ENCODE measurements at places on chromosomes 6 and 20.

DNA sequence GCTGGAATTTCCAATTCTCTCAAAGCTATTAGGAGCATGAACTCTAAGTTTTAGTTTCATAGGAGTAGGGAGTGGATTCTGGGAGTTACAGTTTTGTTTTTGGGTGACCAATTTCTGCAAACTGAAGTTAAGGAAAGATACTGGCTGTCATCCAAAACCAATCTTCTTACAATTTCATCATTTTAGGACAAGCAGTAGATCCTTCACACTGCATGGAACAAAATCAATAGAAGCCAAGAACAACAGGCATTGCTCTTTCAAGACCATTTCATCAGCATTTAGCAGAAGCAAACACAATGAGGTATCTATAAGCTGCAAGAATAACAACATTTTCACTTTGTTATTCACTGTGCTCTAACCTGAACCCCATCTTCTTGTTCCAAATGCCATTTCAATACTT lies 173.0 kb downstream of the GMDS start:
- no peak for DNase-seq

- DNase-seq = no peak
These were observed 186.2 kb downstream of the HDGFL1 start for GRCh38 chr6:22755605-22756004.

- DNase-seq = no peak
These were observed 199.2 kb downstream of the BMP2 start for GRCh38 chr20:6966721-6967120.

GRCh38 chr6:85273870-85274269 lies 176.0 kb upstream of the NT5E start:
- no peak for DNase-seq

DNA sequence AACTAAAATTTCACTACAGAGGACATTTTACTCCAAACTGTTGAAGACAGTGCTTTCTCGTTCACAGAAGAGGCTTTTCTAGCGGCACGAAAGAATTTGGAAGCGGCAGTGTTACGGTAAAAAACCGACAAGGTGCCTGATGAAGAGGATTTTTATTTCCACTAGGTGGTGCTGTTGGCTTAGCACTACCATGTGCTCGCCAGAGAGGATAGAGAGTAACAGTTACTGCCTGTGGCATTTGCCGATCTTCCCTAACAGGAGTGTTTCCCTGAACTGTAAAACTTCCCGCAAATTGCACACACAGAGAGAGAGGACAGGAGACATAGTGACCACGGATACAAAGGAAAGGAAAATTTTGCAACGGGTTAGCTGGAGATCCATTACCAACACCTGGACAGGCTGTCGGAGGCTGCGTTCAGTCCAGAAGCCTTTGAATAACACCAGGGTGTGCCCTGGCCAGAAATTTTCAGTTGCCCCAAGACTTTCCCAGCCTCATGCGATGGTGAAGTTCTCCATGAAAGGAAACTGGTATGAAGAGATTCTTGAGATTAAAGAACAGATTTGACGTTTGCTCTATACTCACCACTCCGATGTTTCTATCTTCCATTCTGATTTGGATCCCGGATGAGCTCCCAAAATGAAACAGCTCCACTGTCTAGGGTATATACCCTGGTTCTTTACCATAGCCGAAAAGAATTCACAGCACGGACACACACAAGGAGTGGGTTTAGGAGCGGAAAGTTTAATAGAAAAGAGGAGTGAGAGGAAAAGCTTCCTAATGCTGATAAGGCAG lies 48.1 kb downstream of the HLA-DPB1 start:
- peak; percentile 53 for DNase-seq

GRCh38 chr20:63254232-63254605 lies at the start of gene NKAIN4:
Gene NKAIN4, minus strand, starts transcription at chr20:63254463. Its CDS starts 13 bp downstream, at chr20:63254450.
- no peak for DNase-seq

GRCh38 chr6:33577106-33577535 lies 3.0 kb downstream of the BAK1 start:
- DNase-seq = peak; percentile 38

DNA sequence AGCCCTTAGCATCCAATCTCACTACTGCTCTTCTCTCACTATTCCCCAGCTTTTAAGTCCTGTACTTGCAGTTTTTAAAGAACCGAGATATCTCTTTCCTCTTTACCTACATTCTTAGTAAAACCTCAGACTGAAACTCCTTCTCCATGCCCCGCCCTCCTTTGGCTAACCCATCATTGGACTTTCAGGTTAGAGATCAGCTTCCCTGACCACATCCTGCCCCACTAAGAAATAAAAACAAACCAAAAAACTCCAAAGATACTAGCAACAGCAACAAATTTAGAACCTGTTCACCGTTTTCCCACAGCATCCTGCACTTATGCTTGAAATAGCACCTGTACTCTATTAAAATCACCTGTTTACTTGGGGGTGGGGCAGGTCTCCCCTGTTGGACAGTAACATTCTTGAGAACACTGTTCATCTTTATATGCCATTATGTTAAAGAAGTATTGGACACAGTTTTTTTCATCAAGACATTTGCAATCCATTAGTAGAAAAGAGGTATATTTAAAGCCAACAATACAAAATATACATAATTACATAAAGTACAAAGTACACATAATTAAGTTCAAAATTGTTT lies 16.3 kb upstream of the SMAP1 start:
- peak; percentile 80 for DNase-seq

GRCh38 chr20:64119301-64119680 lies 11.9 kb upstream of the NPBWR2 start:
- DNase-seq = no peak

DNA sequence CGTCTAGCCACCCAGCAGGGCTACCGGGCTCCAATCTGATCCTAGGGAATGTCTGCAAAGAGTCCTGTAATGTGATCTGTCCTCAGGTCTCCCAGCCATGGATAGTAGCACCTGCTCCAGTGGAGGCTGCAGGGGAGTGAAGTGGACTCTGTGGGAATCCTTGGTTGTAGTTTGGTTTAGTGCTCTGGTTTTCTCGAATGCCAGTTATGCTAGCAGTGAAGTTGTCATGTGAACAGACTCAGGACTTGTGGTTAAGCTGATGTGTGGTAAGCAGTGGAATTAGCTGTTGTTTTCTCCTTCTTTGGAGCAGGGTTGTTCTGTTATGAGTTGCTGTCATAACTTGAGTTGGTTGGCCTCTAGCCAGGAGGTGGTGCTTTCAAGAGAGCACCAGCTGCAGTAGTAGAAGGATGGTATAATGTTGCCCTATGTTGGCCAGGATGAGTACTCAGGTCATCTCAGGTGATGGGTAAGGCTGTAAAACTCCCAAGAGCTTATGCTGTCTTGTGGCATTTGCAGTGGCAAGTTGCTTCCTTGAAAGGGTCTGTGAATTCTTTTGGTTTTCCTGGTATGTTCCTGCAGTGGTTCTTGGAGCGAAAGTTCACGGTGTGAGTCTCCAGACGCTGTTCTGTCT lies 390.2 kb downstream of the UTRN start:
- peak; percentile 85 for DNase-seq

- peak; percentile 44 for DNase-seq
These were observed 11.3 kb downstream of the TULP4 start for GRCh38 chr6:158323561-158323958.

- DNase-seq = peak; percentile 92
These were observed 16.1 kb downstream of the FGD2 start for GRCh38 chr6:37021356-37022129.

DNA sequence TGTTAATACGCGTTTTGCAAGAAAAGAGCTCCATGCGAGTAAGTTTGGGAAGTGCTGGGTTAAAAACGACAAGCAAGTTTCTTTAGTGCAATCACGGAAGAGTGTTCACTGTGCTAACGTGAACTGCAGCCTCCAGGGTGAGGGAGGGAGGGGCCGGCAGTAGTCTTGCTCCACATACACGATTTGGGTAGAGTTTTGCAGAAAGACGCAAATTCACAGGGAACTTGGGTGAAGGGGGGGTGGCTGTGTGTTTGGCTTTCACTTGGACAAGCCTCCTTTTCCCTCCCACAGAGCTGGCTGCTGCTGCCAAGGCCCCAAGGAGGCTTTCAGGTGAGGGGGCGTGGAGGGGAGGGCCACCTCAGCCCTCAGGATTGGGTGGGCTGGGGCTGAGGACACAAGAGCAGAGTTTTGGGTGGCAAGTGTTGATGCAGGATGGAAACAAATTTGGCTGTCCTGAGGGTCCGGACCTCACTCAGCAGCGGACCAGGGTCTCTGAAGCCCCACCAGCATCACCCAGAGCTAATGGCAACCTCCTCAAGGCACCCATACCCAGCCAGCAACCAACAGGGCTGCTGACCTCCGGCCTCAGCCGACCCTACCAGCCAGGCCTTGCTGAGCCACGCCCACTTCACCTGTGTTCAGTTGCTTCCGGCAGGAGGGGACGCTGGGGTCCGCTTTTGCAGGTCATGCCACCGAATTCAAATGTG lies 204.5 kb downstream of the ERMARD start:
- no peak for DNase-seq

DNA sequence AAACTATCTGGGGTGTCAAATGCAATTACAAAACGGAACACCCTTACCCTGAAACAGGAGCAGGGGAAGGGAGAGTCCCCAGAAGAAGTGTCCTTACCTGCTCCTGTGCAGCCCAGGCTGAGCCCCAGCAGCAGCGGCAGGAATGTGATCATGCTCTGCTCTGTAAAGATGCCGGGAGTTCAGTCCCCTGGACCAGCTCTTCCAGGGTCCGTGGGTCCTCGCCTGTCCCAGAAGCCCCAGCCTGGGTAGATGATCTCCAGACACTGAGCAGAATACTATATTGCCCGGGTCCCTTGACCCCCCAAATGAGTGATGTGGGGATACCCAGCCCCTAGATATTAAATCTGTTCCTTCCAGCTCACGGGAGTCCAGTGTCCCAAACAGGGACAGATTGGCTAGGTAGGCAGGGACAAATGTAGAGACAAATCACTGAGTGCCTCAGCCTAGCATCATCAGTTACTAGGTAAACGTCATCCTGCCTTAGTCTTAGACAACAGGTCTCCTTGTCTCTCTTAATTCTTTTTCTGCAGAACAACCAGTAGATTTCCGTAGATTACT lies at the start of gene HLA-DMB:
Gene HLA-DMB, minus strand, starts transcription at position 373 of the 558 bp plus-strand sequence. Its CDS starts 221 bp downstream, at position 152.
- peak; percentile 89 for DNase-seq

GRCh38 chr6:119483908-119484307 lies 134.3 kb upstream of the MAN1A1 start:
- DNase-seq = no peak

GRCh38 chr6:2038092-2038491 lies 207.3 kb downstream of the GMDS start:
- peak; percentile 62 for DNase-seq

DNA sequence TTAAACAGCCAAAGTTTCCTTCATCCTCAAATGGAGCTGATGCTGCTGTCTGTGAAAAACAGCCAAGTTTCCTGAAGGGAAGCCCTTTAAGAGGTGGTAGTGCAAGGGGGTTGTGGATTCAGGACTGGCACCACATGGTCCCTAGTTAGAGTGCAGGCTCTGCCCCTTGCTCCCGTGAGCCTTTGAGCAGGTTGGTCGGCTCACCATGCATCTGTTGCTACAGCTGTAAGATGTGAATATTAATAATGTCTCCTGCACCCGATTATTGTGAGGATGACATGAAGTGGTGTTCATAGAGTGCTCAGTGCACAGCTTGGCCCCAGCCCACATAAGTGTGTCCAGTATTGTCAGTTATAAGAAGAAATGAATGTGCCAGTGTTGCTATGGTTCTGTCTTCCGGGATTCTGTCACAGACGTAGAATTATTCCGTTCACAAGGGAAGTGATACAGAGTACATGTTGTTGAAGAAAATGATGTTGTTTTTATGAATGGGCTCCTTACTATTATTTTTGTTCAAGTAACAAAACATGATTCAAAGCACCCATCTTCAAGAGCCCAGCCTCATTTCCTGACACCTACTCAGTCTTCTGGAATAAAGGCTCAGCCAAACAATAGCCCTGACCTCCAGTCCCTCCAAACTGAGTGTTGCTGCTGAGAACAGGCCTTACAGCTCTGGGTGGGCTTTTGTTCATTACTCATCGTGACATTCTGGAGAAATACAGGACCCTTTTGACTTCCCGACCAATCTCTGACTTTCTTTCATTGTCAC lies 2.9 kb upstream of the PKIG start:
- DNase-seq = no peak

DNA sequence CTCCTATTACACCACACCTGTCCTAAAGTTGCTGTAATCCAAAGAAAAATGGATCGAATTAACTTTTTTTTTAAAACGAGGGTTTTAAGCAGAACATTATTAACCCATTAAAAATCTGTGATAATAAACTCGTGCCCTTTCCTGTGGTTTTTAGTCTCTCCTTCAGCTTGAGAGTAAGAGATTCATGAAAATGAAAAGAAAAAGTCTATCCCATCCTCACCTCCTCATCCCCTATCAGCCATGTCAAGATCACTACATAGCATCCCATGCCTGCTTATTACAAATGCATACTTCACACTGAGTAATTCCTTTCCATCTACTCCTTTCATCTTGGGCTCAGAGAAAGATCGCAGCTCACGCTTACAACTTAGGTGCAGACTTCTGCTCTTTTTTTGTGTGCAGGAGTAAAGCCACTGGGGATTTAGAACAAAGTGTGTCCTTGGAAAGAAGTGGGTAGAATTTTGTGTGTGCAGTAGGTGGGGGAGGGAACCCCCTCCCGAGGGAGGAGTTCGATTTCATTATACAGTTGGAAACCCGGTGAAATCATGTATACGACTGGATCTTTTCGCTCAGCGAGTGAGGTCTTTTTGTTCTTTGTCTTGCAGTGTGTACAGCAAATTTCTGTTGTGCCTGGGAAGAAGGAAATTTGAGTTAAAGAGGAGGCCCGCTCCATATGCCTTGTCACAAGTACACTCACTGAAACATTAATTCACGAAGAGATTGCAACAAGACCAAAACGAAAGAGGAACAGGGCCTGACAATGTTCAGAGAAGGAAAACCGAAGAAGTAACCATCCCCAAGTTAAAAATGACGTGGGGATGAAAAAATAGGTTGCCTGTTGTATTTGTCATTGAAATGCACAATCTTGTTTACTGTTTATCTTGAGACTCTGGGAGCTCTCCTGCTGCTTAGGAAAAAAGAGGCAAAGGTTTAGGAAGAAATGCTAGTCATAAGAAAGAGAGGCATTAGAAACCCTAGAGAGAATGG lies 146.5 kb upstream of the ZNF217 start:
- peak; percentile 56 for DNase-seq

DNA sequence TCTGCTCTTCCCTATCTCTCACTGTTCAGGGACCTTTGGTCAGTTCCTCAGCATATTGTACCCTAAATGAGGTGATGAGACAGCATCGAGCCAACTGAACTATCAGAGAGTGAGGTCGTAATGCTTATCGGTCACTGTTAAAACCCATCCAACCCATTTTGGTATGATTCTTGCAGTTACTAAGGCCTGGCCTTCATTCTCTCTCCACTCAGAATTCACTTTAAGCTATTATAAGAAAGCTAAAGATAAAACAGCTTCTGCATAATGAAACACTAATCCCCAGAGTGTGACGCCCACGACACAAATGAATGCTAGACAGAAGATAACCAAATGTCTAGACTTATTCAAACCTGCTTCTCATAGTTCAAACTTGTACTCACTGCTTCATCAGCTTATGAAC lies 175.8 kb downstream of the GMPR start:
- peak; percentile 33 for DNase-seq

DNA sequence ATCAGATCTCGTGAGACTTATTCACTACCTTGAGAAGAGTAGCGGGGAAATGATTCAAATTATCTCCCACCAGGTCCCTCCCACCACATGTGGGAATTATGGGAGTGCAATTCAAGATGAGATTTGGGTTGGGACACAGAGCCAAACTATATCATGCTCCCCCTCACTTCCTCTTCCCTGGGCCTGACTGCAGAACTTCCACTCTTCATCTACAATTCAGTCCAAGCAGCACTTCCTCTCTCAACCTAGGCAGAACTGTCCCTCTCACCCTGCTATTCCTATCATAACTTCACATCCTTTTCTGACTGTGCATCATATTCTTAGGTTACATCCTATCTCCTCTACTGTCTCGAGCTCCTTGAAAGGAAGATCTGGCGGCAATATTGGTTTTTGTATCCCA lies 184.0 kb upstream of the HDDC2 start:
- no peak for DNase-seq
